ENCODE measurements at places on chromosomes 16 and 17. TPM values are rescaled to one million over a fixed set of nuclear protein-coding genes. Genes with fewer than 3 reads are reported as not detected.

- DNase-seq = peak; percentile 56
Observed at GRCh38 chr16:70496513-70496912, 26.8 kb downstream of the COG4 start.

DNA sequence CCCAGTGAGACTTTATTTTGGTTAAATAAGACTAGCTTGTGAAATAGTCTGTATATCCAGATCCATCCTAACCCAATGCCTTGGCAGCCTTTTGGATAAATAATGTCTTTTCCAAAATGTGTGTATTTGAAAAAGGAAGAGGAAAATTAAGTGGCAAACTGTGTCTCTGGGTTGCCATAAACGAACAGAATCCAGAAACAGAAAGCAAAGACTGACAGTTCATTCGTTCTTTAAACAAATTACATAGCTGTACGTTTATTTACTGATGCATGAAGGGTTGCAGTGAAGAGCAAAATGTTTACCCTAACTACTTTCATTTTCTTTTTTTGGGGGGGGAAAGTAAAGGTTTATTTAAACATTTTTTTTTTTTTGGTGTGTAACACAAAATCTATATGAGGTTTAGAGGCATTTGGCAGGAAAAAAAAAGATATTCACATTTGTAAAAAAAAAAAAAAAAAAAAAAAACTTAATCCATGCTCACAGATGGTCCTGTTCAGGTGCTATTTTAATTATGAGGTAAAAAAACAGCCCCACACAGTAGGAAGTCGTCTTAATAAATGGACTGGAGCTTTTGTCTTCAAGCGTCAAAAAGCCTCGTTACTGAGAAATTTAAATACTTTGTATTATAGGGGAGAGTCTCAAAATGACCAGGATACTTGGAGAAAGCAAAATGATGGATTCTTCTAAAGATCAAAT, 245.9 kb downstream of the FTO start:
- no peak for DNase-seq

- DNase-seq = peak; percentile 72
Observed at GRCh38 chr17:50170662-50171370, 5.0 kb downstream of the SGCA start.

GRCh38 chr17:17837380-17837821, 615 bp upstream of the SREBF1 start:
- DNase-seq = no peak

GRCh38 chr16:55248058-55248457, 75.9 kb upstream of the IRX6 start:
- peak; percentile 22 for DNase-seq

CYGB gene
- not detected for total RNA-seq

CCDC40 gene
- total RNA-seq = 0.37 TPM

All from activated CD4-positive, alpha-beta T cell treated with anti-CD3 and anti-CD28 coated beads, Interleukin-2, amount 10 ng/mL, durations not matched to agents 24 days and 14 days (primary cell).